ENCODE measurements at places on chromosomes 16 and 17.

GRCh38 chr16:86565644-86566511, 751 bp upstream of the FOXC2 start:
- no peak for DNase-seq

DNA sequence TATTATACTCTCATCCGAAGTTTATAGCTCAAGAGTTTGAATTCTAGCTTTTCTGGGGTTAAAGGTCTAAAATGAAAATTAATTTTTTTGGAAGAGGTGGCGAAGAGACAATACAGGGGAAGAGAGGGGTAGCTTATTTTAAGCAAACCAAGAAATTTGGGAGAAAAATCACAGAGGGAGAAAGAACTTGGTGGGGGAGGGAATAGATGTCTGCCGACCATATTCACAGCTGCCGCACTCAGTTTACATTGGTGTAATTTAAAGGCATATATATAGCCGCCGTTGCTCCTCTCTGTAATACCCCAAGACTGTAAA, 6.5 kb upstream of the ZFHX3 start:
- DNase-seq: no peak

- DNase-seq: no peak
These were observed 32.8 kb downstream of the SCNN1B start for GRCh38 chr16:23334950-23335349.

DNA sequence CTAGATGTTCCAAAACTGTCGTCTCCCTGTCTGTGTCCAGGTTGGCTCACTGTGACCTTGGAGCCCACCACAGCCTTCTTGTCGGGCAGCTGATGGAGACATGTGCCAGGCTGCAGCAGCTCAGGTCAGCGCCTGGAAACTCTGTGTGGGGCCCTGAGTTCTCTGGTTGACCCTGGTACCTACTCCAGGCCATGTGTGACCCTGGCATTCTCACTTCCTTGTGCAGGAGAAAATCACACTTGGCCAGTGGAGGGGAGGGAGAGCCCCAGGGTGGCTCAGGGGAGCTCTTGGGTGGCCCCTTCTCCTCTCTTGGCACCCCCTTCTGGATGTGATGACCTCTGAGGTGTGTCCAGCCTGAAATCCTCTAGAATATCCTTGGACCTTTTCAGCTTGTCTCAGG, 25.0 kb upstream of the CPNE2 start:
- no peak for DNase-seq

DNA sequence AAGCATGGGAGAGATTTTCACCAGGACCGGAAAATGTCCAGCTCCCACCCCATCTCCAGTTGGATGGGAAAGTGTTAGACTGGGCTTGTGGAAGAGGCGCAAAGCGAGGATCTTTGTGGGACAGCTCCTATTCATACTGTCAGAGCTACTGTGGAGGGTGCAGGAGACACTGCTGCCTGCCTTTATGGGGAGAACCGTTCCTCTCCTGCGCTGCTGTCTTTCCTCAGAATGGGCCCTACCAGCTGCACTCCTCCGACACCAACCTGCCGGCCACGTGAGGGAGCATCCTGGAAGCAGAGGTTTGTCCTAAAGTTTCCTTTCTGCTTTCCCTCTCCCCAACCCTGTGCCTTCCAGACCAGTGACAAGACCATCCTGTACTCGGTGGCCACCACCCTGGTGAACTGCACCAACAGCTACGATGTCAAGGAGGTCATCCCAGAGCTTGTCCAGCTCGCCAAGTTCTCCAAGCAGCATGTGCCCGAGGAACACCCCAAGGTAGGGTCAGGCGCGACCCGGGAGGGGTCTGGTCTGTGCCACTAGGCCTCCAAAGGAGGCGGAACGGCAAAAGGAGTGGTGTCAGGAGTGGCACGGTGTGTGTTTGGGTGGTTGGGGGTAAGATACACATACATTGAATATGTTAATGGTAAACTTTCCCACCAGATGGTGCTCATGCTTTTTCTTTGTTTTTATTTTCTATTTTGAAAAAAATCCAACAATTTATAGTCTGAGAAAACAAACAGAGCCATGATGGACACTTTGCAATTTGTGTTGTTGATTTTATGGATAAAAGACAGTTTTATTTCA, 23.0 kb downstream of the SLC35G3 start:
- no peak for DNase-seq

DNA sequence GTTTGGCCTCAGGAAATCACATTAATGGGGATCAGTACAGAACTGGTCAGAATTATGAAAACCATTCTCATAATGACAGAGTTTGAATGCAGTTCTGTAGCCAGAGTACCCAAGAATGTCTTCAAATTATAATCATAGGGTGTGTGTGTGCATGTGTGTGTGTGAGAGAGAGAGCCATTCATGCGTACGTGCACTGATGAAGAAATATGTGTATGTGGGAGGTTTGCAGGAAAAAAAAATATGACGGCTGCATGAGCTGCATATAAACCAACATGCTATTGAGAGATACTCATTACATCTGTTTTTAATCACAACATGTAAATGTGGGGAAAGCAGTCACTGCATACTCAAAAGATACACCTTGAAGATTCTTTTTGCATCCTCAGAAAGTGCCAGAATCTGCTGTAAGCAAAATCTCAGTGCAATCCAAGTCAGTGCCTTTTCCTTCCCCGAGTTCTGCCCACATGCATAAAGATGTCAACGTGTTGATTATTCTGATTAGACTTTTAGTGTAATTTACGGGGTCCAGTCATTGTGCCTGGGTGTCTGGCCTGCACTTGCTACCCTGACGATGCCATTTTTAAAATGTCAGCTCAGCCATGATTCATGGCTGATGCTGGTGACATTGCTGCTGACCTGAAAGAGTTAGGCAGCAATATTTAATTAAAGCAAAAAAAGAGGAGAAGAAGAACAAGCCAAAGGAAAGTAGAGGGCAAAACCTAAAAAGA, 378.7 kb upstream of the ZFHX3 start:
- DNase-seq: no peak

- no peak for DNase-seq
These were observed at the start of gene GALR2 for GRCh38 chr17:76074390-76075363. Gene GALR2, plus strand, starts transcription at chr17:76074781. Its CDS starts 103 bp downstream, at chr17:76074884.

DNA sequence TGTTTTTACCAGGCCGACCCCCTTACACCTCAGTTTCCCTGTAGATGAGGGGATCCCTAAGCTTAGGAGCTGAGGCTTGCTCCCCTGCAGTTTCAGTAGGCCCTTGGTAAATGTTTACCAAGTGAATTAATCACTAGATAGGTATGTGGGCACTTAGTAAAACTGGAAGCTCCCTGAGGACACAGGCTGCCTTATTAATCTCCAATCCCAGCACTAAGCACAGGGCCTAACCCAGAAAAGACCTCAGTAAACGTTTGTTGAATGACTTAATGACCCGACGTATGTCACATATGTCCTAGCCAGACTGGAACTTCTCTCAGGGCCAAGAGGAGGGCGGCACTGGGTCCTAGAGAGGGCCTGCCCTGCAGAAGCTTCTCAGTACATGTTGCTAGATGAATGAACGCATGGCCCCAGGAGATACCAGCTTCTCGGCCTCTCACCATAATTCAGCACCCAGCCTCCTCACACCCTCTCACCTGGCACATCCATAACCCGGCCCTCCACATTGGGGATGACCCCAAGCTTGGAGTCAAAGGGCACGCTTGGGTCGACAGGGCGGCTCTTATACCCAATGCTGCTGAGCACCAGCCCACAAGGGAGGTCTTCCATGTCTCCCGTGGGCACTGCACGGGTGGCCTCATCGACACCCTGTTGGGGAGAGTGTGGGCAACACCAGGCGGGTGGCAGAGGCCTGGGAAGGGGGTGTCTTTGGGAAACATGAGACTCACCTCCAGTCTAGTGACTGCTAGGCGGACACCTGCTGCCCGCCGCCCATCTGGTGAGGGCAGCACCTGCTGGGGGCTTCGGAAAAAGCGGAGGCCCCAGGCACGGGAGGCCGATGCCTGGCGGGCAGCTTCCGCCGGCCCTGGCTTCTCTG, 4.0 kb upstream of the GRIN2C start:
- DNase-seq: no peak

- DNase-seq: no peak
These were observed 31.6 kb downstream of the VWA3A start for GRCh38 chr16:22123759-22124490.

GRCh38 chr16:71426069-71426879, 15.6 kb downstream of the TLE7 start:
- peak; percentile 68 for DNase-seq

DNA sequence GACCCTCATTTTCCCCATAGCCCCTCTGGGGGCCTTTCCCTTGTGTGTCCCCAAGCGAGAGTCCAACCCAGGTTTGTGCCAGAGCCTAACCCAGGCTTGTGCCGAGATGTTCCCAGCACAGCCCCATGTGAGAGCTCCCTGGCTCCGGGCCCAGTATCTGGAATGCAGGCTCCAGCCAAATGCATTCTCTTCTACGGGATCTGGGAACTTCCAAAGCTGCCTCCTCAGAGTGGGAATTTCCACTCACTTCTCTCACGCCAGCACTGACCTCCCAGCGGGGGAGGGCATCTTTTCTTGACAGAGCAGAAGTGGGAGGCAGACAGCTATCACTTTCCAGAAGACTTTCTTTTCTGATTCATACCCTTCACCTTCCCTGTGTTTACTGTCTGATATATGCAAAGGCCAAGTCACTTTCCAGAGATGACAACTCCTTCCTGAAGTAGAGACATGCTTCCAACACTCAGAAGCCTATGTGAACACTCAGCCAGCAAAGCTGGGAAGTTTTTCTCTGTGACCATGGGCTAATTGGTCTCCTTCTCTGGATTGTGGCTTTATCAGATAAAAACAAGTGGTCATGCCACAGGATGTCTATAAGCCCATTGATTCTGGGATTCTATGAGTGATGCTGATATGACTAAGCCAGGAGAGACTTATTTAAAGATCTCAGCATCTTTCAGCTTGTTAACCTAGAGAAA, 2.5 kb upstream of the CCL2 start:
- DNase-seq: peak; percentile 82

DNA sequence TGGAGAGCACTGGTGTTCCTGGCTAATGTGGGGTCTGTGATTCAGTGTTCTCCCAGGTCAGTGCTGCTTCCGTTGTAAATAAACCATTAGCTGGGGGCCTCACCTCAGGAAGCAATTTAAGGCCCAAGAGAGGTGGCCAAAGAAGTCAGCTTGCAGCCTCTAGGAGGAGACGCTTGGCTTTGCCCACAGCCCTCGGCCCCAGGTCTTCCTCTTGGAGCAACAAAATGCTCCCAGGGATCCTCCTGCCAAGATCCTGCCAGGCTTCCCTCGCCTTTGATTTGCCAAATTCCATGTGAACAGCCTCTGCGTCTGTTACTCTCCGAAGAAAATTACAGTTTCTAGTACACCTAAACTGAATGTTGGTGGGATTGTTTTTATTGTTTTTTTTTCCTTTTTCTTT, 62.4 kb upstream of the TBX2 start:
- DNase-seq: no peak

DNA sequence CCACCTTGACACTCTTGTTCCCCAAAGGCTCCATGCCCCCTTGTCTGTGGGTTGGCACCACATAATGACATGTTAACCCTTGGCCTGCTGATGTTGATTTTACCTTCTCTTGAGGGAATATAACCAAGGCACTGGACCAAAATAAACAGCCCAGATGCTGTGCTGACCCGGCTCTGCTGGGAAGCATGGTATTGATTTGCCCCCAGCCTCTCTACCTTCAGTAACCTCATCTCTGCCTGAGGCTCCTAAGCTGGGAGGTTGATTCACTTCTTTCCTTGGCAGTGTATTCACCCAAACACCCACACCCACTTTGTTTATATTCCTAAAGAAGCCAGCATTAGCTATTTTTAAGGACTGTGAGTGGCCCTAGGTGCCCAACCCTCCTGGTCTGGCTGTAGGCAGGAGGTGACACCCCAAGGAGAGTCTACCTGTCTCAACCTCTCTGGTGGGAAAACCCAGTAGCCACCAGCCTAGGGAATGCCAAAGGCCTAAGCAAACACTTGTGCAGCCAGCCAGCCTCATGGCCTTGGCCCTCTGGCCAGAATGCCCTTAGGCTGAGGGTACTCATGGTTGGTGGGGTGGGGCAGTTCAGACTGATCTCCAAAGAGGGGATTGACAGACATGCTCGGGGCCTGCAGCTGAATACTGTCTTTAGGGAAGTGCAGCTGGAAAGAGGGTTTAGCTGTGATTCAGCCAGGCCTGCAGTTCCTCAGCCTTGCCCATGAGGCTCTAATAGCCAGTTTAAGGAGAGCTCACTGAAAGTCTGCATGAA, 42.7 kb downstream of the GNAO1 start:
- DNase-seq: no peak

DNA sequence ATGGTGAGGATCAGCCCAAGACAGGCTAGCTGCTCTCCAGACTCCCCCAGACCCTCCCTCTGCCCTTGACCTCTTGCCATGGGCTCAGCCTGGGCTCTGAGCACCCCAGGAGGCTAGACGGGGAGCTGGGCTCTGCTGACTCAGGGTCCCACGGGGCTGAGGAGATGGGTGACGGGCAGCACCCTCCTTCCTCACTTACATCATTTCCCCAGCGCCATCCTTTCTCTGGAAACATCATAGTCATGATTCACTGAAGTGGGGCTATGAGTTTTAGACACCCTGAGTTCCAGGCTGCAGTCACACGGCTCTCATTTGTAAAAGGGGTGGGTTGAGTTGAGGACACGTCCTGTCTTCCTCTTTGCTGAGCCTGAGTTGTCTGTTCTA, 3.0 kb upstream of the ITGAX start:
- no peak for DNase-seq

DNA sequence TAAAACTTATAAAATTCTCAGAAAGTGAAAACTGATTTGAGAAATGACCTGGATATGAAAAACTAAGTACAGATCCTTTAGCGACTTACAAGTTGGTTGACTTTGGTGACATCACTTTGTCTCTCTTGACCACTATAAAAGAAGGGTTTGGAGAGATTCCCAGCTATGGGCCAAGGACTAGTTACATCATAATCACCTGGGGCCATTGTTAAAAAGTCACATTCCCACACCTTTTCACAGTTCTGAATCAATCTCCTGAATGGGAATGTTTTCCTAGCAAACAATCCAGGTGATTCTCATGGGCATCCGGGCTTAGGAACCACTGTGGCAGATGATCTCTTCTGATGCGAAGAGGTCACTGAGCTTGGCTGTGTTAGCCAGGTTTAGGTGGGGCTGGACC, 620 bp upstream of the VWA3A start:
- DNase-seq: no peak

DNA sequence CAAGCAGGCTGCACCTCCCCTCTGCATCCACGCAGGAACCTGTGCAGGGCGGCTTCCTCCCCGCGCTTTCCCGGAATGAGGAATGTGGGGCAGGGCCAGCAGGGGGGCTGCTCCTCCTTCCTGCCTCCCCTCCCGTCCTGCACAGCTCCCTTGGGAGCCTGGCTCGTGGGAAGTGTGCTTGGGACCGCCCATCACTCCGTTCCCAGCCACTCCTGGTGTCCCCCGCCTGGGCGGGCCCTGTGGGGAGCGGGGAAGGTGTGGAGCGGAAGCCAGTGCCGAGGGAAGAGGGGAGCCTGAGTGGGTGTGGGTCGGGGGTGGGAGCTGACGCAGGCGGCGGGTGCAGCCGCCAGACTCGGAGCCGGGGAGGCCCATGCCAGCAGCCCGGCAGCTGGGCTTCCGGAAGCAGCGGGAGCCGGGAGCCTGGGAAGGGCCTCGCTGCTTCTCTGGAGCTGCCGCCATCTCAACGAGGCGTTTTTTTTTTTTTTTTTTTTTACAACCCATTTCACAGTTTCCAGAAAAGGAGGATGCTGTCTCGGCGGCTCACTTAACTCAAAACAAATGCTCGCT, 24.1 kb downstream of the BAHCC1 start:
- peak; percentile 78 for DNase-seq

GRCh38 chr16:50613281-50613963, 65.2 kb downstream of the NKD1 start:
- DNase-seq: no peak

- no peak for DNase-seq
These were observed 14.8 kb upstream of the CNEP1R1 start for GRCh38 chr16:50010212-50010611.

- no peak for DNase-seq
These were observed 562.8 kb downstream of the MAF start for GRCh38 chr16:79037521-79038373.

- peak; percentile 61 for DNase-seq
These were observed 35.1 kb downstream of the MFSD11 start for GRCh38 chr17:76772842-76773525.

Data from GM04503 (cell line).